SK-MEL-5 (cell line): ENCODE measurements at places on chromosomes 12 and 14. TPM values are rescaled to one million over a fixed set of nuclear protein-coding genes. Genes with fewer than 3 reads are reported as not detected.

The LRRC10 gene
- total RNA-seq: not detected in 2 replicates

The ZC3H10 gene
- total RNA-seq: 5.6 and 7.3 TPM in 2 replicates

The CMTM5 gene
- total RNA-seq: not detected in 2 replicates

The DHRS2 gene
- total RNA-seq: 0.42 and 1.5 TPM in 2 replicates

The ARMH4 gene
- total RNA-seq: 2.9 and 3.1 TPM in 2 replicates

The ADSS1 gene
- total RNA-seq: 4.2 and 8.9 TPM in 2 replicates

The PLA2G1B gene
- total RNA-seq: not detected in 2 replicates
